ENCODE measurements at places on chromosomes 16 and 17.
A peak's percentile ranks its signal among the peaks of the same experiment; 100 is the strongest.

DNA sequence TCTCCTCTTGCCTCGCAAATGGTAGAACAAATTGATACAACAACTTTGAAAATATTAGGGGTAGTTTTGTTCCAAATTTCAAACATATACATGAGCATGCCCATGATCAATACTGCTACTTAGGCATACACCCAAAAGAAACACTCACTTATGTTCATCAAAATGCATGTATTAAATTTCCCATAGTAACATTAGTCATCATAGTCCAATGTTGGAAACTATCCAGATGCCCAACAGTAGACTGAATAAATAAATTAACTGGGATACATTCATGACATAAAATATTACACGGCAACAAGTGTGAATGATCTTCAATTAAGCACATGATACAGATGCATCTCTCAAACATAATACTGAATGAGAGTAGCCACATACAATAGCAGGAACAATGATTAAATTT lies 391.6 kb downstream of the CDH11 start:
- no peaks in the 10 kb centered on the region for H3K4me1 ChIP-seq
- no peaks in the 10 kb centered on the region for H3K27me3 ChIP-seq
- no peak overlapping the region for H3K27ac ChIP-seq
- no peak overlapping the region for H3K4me3 ChIP-seq

- peak; percentile 29 for DNase-seq
- no peaks in the 10 kb centered on the region for H3K27me3 ChIP-seq
- H3K4me1 ChIP-seq, result no peaks in the 10 kb centered on the region
These were observed 4.5 kb downstream of the FBXL19 start for GRCh38 chr16:30927789-30928378.

- no peak overlapping the region for H3K27ac ChIP-seq
- no peak overlapping the region for H3K4me3 ChIP-seq
- no peaks in the 10 kb centered on the region for H3K27me3 ChIP-seq
- H3K4me1 ChIP-seq, result no peaks in the 10 kb centered on the region
- no peaks in the 10 kb centered on the region for H3K36me3 ChIP-seq
- DNase-seq, result no peak
These were observed 95.9 kb downstream of the HIC1 start for GRCh38 chr17:2150806-2151205.

GRCh38 chr17:35765086-35765710 lies 4.5 kb downstream of the C17orf50 start:
- H3K4me3 ChIP-seq, result peak overlapping the region; percentile 92
- peak overlapping the region; percentile 50 for H3K27ac ChIP-seq
- DNase-seq, result no peak
- no peaks in the 10 kb centered on the region for H3K36me3 ChIP-seq

- no peak overlapping the region for H3K27ac ChIP-seq
- no peaks in the 10 kb centered on the region for H3K36me3 ChIP-seq
- DNase-seq, result no peak
- H3K4me1 ChIP-seq, result no peaks in the 10 kb centered on the region
- H3K27me3 ChIP-seq, result no peaks in the 10 kb centered on the region
- no peak overlapping the region for H3K4me3 ChIP-seq
These were observed 484.5 kb downstream of the KCNJ2 start for GRCh38 chr17:70653850-70654249.

DNA sequence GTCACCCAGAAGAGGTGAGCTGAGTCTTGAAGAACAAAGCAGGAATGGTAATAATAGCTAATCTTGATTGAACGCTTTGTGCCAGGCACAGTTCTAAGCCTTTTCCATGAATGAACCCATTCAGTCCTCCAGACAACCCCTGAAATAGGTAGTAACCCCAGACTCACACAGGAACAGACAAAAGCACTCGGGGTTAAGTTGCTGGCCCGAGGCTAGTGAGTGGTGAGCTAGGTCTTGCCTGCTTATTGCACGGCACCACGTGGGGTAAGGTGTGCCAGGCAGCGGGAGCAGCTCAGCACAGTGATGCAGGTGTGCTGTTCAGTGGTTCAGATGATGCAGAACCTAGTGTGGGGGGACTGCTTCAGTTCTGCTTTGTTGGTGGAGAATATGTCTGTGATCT lies 181.6 kb downstream of the RAB11FIP4 start:
- H3K27ac ChIP-seq, result no peak overlapping the region
- no peak overlapping the region for H3K4me3 ChIP-seq
- H3K36me3 ChIP-seq, result no peaks in the 10 kb centered on the region
- H3K4me1 ChIP-seq, result no peaks in the 10 kb centered on the region
- DNase-seq, result no peak

- H3K4me1 ChIP-seq, result no peaks in the 10 kb centered on the region
- no peak overlapping the region for H3K27ac ChIP-seq
- H3K27me3 ChIP-seq, result no peaks in the 10 kb centered on the region
- H3K4me3 ChIP-seq, result no peak overlapping the region
- DNase-seq, result no peak
These were observed 278.4 kb upstream of the IRX5 start for GRCh38 chr16:54652201-54652770.

GRCh38 chr16:23141959-23142740 lies 7.1 kb downstream of the USP31 start:
- H3K36me3 ChIP-seq, result no peaks in the 10 kb centered on the region
- H3K27ac ChIP-seq, result no peak overlapping the region
- no peaks in the 10 kb centered on the region for H3K4me1 ChIP-seq
- no peak for DNase-seq

DNA sequence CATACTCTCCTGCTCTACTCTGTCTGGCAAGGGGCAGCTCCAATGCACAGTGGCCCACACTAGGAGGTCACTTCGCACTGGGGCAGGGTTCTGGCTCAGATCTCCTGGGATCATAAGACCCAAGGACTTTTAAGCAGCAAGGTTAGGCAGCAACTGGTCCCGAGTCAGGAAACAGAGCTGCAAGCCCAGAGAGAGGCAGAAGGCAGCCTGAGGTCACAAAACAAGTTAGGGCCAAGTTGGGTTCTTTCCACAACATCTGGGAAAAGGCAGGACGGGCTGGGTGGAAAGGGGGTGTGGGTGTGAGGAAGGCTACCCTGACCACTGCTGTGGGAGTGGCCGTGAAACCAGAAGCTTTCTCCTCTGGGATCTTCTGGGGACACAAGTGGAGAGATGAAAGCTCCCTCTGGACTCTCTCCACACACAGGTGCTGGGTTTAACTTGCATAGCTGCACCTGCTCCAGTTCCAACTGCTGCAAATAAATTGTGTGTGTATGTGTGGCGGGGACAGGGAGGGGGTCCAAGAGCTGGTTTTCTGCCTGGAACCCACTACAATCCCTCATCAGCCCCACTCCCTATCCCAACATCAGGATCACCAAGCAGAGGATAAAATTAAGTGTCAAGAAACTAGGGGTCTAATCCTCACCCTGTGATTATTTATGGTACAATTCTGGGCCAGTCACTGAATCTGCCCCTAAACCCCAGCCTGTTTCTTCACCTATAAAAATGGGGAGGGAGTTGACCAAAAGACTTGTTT lies 8.0 kb upstream of the TSPOAP1 start:
- H3K27me3 ChIP-seq, result no peaks in the 10 kb centered on the region
- no peak for DNase-seq
- peaks cover 5% of the 10 kb centered on the region for H3K36me3 ChIP-seq
- peak overlapping the region; percentile 98 for H3K4me3 ChIP-seq
- peak overlapping the region; percentile 98 for H3K27ac ChIP-seq

- H3K27ac ChIP-seq, result no peak overlapping the region
- H3K4me3 ChIP-seq, result no peak overlapping the region
- no peak for DNase-seq
- no peaks in the 10 kb centered on the region for H3K4me1 ChIP-seq
- no peaks in the 10 kb centered on the region for H3K27me3 ChIP-seq
These were observed 330.3 kb upstream of the XYLT1 start for GRCh38 chr16:17801068-17801467.

DNA sequence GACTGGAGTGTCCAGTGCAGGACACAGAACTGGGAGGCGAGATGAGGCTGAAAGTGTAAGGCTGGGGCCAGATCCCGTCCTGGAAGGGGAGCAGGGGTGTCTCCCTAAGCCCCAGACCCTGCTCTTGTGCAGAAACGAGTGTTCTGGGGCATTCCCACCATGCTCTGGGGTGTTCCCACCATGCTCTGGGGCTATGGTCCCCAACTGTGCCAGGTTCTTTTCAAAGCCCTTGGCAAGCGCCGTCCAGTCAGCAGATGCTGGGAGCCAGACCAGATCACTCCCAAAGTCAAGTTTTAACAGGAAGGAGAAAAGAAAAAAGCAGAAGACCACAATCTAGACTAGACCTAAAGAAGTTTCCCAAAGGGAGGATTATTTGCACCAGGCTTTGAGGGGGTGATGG lies 2.5 kb downstream of the TAX1BP3 start:
- peaks cover 8% of the 10 kb centered on the region for H3K4me1 ChIP-seq
- H3K4me3 ChIP-seq, result no peak overlapping the region
- no peak overlapping the region for H3K27ac ChIP-seq
- no peaks in the 10 kb centered on the region for H3K27me3 ChIP-seq
- DNase-seq, result no peak
